NCI-H510A (cell line): ENCODE measurements at places on chromosomes 12 and 14.

DNA sequence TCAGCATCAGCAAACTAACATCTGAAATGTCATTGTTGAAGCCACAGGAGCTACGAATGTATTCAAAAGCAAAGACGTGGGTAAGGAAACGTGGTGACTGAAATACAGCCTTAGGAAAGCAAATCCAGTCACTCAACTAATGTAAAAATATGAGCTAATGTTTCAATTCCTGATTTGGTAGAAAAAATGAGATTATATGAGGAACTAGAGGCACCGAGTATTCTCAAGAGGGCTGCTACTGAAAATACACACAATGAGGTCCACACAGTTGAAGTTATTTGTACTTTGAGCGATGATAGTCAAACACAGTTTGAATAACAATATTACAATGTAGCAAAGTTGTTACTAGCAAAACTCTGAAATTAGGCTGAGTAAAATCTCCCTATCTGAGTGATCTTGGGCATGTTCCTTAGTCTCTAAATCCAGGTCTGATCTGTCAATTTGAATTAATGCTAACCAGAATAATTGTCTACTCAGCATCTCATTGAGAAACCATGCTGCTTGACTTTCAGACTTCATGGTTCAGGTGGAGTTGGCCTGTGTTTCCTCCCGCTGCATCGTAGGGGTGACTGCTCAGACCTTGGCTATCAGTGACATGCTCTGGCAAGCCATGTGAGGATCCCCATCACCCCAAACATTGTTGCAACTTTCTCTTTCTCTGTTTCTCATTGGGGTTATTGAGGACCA lies 467.1 kb upstream of the SOX5 start:
- no peak for DNase-seq

DNA sequence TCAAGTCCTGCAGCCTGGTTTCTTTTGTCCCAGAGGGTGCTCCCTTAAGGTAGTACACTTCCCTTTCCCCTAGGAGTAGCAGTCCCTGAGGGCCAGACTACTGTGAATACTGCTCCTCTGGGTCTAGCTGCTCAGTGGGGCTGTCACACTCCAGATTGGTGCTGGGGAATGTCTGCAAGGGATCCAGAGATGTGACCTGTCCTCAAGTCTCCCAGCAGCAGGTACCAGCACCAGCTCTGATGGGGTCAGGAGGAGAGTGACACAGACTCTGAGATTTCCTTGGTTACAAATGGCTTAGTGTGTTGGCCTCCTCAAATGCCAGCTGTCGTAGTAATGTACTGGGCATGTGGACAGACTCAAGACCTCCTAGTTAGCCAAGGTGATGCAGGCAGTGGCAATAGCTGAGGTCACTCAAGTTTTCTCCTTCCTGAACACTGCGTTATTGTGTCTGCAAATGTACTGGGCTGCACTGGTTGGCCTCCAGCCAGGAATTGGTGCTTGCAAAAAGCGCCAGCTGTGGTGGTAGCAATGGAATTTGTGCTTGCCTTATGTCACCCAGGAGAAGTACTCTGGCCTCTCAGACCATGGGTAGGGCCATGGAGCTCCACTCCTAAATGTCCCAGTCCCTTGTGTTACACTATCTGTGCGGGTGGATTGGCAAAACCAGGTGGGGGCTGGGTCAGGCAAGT lies 36.4 kb upstream of the AEBP2 start:
- DNase-seq = no peak

GRCh38 chr14:72970058-72970630 lies 43.9 kb downstream of the DCAF4 start:
- DNase-seq = no peak

GRCh38 chr12:53204351-53204750 lies 2.7 kb downstream of the ITGB7 start:
- no peak for DNase-seq

- DNase-seq = no peak
Measured at GRCh38 chr12:62248873-62249272, 11.3 kb upstream of the USP15 start.

- no peak for DNase-seq
Measured at GRCh38 chr12:12528361-12529270, 34.0 kb downstream of the DUSP16 start.

- no peak for DNase-seq
Measured at GRCh38 chr14:55691659-55692058, 111.7 kb downstream of the KTN1 start.

DNA sequence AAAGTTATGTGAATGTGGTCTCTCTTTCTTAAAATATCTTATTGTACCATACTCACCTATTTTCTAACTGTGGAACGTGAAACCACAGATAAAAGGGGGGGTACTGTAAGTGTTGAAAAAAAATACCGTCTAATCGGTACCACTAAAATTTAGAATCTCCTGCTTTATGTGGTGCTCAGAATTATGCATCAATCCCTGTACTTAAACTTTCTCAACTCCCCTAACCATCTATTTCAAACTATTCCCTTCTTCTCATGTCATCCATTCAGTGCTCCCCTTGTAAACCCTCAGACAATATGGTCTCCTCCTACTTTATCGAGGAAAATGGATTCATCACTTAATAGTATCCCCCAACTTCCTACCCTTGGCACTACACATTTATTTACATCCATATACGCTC lies 23.7 kb downstream of the DEPDC4 start:
- no peak for DNase-seq

DNA sequence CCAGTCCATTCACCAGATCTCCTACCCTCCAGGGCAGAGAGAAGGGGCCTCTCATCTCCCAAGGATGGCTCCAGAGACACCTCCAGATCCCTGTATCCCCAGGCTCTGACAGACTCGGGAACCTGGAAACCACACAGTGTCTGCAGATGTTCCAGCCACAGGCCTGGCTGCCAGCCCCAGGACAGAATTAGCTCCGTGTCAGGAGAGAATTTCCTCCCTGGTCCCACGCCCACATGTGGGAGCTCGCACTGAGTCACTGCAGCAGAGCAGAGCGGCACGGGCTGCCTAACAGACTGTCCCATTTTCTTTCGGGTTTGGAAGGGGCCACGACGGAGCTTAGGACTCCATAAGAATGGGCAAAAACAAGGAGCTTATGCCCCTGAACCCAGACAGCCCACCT lies 33.6 kb downstream of the CMKLR1 start:
- no peak for DNase-seq

DNA sequence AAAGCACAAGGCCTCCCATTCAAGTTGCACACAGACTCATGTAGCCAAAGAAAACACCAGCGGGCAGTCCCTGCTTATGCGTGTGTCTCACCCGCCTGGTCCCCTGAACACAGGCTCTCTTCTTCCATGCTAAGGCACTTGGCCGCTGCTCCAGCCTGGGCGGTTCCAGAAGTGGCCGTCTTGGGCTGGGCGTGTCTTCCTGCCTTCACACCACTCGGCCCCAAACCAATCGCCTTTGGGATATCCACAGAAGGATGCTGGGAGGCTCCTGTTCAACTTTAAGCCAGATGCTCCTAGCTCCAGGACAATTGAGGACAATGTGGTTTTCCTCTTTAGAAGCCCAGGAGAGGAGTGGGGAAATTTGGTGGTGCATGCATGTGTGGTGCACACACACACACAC lies 2.2 kb downstream of the SCARB1 start:
- DNase-seq = no peak

DNA sequence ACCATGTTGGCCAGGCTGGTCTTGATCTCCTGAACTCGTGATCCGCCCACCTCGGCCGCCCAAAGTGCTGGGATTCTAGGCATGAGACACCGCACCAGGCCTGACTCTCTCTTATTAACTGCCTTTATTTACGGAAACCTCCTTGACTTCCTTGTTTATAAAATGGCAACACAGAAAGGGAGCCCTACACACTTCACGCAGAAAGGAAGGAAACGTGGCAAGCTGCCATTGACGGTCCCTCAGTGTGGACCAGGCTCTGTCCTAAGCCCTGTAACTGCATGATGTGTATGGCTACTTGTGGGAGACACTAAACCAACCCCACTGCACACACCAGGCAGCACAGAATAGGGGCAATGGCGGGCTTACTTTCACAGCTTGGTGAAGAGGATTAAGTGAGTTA lies 11.7 kb downstream of the CINP start:
- DNase-seq = no peak

- DNase-seq = no peak
Measured at GRCh38 chr12:39816671-39817185, 197.1 kb upstream of the ABCD2 start.

DNA sequence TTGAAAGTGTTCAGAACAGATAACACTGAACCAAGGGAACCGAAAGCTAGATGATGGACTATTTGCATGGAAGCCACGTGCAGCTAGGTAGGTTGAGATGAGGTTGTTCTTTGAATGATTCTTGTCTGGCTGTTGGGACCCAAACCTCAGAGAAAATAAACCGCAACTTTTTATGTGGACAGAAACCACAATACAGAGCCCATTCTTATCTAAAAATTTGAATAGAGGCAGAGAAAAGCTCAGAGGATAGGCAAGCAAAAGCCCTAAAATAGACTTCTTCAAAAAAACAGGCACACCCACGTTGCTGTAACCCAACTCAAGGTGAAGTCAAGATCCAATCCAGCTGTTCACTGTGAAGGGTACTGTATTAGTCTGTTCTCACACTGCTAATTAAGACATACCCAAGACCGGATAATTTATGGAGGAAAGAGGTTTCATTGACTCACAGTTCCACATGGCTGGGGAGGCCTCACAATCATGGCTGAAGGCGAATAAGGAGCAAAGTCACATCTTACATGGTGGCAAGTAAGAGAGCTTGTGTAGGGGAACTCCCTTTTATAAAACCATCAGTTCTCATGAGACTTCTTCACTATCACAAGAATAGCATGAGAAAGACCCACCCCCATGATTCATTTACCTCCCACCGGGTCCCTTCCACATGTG lies 353.8 kb downstream of the AACS start:
- no peak for DNase-seq

DNA sequence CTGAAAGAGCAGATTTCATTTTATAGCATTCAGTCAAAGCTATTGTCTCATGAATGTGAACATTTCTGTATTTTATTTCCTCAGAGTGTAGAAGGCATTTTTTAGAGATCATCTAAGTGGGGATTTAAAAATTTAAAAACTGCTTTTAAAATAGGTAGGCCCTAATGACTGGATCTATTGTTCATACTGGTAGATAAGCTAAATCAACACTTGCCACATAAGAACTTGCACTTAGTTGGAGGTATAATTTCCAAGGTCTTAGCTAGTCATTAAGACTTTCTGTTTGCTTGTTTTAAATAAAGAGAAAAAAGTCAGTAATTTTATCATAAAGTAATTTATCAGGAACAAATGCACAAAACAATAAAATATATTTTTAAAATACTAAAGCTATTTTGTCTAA lies 75.2 kb upstream of the LMO3 start:
- DNase-seq = no peak

- DNase-seq = no peak
Measured at GRCh38 chr14:98144964-98145363, 1127.0 kb downstream of the BCL11B start.

DNA sequence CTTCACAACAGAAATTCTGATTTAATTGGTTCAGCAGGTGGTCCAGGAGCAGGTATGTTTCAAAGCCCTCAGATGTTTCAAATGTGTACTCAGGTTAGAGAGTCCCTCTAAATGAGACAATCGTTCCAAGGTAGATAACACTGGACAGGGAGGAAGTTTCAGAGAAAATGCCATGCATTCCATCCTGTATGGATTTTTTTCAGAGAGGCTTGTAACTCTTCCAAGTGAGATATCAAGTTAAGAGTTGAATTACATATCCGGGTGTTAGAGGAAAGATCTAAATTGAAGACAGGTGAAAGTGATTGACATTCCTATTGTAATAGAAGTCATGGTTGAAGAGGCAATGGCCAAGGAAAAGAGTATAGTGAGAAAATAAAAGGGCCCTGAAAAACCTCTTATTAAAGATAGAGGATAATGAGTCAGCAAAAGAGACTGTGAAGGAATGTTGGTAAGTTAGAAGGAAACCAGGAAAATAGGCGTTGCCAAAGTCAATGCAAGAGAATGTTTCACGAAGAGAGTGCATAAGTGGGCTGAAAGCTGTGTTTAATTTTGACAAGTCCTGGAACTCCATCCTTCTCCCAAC lies 105.8 kb downstream of the BMP4 start:
- DNase-seq = no peak

DNA sequence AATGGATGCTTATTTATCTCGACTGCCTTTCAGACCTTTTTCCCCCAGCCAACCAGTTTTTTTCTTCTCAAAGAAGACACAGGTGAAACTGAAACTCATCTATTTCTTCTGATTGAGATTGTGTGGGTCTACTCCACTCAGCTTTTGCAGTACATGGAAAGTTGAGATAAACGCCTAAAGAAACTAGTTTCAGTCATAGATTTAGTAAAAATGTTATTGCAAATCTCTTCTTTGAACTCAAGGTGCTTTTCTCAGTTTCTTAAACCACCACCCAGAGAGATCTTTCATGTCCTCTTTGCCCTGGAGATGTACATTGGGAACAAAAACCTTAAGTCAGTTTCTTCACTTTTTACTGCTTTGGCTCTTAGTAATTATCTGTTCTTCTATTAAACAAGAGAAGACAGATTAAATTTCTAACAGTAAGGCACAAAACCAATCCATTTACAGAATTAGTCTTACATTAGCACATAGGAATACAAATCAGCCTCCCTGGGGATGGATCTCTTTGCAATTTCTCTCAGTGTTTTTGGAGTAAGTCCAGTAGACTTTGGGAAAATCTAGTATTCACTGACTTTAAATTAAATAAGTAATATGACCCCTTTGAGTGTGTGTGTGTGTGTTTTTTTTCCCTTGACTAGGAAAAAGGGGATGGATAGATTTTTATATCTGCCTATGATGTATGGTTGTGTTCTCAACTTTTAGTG lies 11.6 kb downstream of the FBXW8 start:
- DNase-seq = no peak

- DNase-seq = no peak
Measured at GRCh38 chr12:67579662-67580003, 68.9 kb upstream of the DYRK2 start.

- DNase-seq = no peak
Measured at GRCh38 chr12:26817183-26817591, 15.8 kb downstream of the ITPR2 start.

DNA sequence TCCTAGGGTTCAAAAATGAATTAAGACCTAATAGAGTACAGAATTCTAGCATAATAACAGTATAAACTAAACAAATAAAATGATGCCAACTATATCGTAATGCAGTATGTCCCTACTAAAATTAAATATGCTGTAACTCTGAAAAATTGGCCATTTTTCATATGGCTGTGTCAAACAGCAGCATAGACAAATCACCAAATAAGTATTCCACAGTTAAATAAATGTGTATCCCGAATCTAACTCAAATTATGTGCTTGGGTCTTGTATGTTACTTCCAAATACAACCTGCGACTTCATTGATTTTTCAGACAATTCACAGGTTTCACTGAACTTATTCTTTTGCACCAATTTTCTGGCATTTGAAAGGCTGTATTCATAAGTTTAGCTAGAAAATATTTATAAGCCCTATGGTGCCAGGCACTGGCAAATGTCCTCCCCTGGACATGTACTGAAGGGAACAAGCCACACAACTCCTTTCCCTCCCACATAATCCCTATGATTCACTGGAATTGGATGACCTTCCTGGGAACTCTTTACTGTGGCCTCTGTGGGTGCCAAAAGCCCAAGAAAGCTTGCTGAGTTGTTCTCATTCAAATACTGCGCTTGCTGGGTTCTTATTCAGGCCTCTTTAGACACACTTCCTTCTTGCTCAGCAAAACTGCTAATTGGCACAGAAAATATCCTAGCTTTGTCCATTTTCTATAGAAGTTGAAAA lies 108.8 kb downstream of the KITLG start:
- no peak for DNase-seq

GRCh38 chr12:21248679-21249078 lies 86.0 kb downstream of the SLCO1A2 start:
- DNase-seq = no peak

GRCh38 chr14:82549306-82549990 lies 1015.8 kb upstream of the SEL1L start:
- no peak for DNase-seq
